ENCODE measurements at places on chromosomes 13 and 19.

DNA sequence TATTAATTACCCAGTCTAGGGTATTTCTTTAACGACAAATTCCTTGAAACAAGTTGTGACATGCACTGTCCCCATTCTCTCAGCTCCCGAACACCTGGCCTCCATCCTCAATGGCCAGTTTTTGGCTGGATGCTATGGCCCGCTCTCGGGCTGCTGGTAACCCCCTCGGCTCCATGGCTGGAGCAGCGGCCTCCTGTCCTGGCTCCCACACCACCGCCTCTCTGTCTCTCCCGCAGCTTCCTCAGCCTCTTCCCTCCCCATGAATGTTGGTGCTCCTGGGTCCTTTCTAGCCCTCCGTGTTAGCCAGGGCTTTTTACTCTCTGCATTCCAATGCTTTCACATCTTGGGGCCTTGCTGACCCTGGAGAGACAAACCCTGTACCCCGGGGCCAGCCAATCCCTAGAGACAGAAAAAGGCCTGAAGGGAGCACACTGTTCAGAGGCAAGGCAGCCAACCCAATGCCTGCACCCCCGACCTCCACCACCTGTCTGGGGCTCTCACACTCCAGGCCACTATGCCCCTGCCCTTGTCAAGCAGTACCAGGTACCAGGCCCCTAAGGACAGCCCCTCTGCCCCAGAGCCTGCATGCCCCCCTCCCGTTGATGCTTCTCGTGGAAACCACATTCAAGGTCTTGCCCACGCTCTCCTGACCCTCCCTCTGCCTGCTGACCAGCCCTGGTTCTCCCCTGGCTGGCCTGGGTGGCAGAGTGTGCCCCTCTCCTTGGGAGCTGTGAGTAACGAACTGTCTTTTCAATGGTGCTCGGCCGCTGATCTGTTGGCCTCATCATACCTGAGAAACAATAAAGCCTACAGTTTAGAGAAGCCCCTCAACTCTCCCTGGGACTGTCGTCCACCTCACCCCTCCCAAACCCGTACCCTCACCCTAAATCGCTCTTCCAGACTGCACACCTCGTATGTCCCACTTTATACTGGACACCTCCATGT lies 86.9 kb upstream of the GPR183 start:
- no peak for DNase-seq

DNA sequence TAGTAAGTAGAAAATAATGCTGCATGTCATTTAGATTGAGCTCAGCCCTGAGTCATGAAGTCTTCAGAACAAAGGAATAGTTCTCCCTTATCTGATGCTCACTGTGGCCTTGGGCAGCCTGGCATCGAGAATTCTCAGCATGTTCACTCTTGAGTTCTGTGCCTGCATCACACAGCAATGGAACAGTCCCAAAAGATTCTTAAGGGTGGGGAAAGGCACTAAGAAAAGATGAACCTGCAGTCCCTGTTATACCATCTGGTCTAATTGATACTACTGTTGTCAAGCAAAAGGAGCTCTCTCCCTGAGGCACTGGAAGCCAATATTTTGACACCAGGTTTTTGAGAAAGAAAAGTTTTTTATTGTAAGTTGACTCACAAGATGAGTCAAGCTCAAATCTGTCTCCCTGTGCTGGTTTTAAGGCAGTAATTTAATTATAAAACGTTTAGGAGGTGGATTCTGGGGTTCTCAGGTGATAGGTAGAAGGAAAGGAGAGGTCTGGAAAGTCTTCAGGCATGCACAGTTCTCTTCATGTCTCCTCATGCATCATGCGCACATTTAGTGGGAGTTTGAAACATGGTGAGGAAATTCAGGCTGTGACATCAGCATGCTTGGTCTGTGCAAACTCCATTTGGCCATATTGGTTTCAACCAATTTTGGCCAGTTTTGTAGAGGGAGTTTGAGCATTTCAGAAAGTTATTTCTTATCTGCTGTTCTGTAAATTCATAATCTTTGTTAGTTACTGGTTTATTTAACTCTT lies 38.1 kb upstream of the ZNF766 start:
- DNase-seq: no peak

GRCh38 chr13:50222569-50223332 lies 207.5 kb downstream of the KCNRG start:
- no peak for DNase-seq

- no peak for DNase-seq
Observed at GRCh38 chr13:63700350-63700749, 2284.7 kb upstream of the PCDH20 start.

DNA sequence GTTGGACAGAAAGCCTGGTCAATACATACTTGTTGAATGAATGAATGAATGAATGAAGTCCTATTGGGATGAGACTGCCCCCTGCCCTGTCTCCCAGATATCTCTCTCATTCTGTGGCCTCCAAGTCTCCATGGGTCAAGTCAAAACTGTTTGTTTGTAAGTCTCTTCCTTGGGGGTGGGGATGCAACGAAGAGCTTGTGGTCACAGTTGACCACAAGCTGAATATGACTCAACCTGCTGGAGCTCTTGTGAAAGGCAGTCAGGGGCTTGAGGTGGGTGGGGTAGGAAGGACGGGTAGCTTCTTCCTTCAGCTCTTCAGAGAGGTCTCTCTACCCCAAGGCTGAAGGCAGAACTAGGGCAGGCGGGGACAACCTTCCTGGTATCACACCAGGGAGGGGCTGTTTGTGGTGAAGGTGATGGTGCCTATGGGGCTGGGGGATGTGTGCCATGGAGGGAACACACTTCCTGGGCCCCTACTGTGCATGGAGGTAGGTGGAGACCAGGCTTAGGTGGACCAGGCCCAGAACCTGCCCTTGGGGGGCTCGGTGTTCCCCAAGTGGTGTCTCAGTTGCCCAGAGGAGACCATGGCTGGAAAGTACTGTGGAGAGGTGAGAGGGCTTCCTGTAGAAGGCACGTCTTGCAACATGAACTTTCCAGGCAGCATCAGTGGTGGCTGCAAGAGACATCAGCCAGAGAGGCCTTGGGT lies 8.0 kb downstream of the MYO1F start:
- DNase-seq: peak; percentile 39

DNA sequence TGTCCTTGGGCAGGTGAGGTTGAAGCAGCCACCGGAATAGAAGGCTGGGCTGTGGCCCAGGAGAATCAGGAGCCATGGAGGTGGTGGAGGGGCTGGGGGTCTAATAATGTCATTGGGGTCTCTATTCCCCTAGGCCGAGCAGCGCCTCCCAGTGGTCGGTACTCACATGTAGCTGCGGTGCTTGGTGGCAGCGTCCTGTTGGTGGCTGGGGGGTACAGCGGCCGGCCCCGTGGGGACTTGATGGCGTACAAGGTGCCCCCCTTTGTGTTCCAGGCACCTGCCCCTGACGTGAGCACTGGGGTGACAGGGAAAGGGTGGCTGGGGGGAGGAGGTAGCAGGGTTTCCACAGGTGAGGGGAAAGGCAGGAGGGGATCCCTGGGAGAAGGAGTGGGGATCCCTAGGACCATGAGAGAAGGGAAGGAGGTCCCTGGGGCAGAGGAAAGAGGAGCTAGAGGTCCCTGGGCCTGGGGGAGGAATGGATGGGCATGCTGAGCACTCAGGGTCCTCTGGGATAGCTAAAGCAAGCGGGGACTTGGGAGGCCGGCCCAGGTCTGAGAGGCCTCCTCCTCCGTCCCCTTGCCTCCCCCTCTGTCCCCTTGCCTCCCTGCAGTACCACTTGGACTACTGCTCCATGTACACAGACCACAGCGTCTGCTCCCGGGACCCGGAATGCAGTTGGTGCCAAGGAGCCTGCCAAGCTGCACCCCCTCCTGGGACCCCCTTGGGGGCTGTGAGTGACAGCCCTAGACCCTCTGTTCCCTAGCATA lies 18.1 kb downstream of the MEGF8 start:
- no peak for DNase-seq

- DNase-seq: no peak
Observed at GRCh38 chr19:55535965-55536350, 975 bp downstream of the SBK2 start.

GRCh38 chr19:51263808-51264207 lies 12.9 kb downstream of the SIGLECL1 start:
- DNase-seq: no peak

DNA sequence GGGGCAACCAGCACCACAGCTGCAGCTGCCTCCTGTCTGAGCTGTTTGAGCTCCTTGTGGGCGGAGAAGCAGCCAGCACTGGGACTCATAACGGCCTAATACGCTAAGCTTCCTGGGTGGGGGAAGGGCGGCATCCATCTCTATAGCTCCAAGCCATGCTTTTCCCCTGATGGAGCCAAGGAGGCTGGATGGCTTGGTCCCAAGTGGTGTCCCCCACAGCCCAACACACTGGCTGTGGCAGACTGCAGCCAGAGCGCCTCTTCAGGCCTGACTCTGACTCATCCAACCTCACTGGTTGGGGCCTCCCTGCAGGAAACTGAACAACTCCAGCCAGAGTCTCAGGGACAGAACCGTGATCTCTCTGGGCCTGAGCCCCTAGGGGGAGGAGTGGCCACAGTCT lies 537.3 kb downstream of the SUCLA2 start:
- no peak for DNase-seq

DNA sequence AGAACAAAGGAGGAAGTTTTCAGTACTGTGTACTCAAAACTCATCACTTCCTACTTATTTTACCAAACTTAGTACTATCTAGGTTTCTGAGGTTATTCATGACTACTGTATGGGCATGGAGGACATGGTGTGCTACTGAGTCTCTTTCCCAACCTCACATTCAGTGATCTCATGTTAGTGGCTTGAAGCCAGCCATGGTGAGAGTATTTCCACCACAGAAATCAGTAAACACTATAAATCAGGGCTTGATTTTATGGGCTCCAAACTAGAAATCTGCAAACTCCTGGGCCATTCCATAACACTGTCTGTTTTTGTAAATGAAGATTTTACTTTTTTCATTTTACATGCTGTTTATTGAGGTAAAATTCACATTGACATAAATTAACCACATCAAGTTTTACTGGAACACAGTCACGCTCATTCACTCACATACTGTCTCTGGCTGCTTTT lies 19.7 kb downstream of the MED26 start:
- DNase-seq: no peak

DNA sequence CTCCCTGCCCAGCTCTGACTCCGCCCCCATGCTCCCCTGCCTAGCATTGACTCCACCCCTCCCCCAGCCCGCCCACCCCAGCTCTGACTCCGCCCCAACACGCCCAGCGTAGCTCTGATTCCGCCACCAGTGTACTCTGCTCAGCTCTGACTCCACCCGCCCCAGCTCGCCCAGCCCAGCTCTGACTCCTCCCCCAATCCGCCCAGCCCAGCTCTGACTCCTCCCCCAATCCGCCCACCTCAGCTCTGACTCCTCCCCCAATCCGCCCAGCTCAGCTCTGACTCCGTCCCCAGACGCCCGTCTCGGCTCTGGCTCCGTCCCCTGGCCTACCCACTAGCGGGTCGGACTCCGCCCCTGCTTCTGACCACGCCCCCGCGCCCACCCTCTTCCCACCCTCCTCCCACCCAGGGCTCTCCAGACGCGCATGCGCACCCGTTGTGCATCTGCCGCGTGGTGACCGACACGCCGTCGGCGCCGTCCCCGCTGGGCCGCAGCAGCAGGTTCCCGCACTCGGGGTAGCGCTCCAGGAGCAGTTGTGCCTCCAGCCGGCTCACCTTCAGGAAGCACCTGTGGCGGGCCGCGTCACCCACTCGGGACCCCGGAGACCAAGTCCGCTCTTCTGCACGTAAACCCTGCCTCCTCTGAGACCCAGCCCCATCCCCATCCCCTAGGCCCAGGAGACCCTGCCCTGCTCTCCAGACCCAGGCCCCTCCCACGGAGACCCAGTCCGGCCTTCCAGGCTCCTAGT lies 10.2 kb downstream of the STAP2 start:
- DNase-seq: peak; percentile 98

- DNase-seq: no peak
Observed at GRCh38 chr19:54141356-54141755, 3.8 kb downstream of the CNOT3 start.

GRCh38 chr19:28737021-28737895 lies 475.7 kb downstream of the UQCRFS1 start:
- DNase-seq: no peak

GRCh38 chr13:51584731-51585672 lies 740 bp downstream of the WDFY2 start:
- DNase-seq: peak; percentile 34

DNA sequence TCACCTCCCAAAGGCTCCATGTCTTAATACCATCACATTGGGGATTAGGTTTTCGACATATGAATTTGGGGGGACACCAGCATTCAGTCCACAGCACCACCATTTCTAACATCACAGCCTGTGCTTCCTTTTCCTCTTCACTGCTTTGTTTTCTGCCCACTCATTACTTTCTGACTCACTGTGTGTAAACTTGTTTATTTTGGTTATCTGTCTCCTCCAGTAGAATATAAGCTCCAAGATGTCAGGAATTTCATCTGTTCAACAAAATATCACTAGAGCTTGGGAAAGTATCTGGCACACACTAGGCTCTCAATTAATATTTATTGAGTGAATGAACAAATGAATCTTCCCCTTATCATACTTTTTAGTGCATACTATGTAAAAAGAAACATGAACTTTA lies 152.0 kb downstream of the NUFIP1 start:
- no peak for DNase-seq
